ENCODE measurements at places on chromosomes 2 and 18. TPM values are rescaled to one million over a fixed set of nuclear protein-coding genes. Genes with fewer than 3 reads are reported as not detected.

- no peak for DNase-seq
Observed at GRCh38 chr18:11561293-11561692, 48.1 kb upstream of the SLC35G4 start.

DNA sequence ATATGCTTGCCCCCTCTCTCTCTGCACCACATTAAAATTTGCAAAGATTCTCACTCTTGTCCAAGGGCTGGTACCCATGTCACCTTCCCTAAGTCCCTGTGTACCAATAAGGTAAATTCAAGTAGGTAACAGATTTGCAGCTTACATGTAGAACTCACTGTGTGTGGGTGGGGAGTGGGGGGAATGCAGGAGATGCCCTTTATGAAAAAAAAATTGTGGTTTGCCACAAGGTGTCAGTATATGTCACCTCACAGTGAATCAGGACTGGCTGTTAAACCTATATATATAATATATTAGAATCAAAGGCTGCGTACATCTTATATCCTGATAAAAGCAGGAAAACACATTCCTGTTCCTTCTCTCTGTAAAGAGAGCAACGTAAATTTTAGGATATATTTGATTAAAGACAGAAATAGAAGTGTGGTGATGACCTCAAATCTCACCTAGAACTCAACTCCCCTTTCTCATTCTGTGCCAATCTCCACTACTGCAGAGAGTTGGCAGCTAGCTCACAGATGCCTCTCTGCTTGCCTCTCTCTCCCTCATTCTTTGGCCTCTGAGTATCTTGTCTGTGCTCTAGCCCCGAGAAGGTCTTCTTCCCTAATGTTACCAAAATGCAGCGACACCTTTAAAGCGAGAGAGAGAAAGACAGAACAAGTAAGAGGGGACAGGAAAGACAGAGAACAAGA lies 536 bp downstream of the XDH start:
- DNase-seq: no peak

DNA sequence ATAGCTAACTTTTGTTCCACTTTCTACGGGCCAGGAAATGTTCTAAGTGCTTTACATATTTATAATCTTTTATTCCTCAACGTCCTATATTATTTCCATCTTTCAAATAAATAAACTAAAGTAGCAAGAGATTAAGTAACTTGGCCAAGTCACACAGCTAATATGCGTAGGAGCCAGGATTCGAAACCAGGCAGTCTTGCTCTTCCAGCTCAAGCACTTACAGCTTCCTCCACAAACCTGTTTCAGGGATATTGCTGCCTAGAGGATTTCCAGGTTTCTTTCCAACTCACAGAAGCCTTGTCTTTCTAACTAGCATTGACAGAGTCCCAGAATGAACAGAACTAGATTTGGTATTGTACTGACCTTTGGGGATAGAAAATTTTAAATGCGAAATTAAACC lies 102.5 kb downstream of the FIGN start:
- DNase-seq: no peak

- no peak for DNase-seq
Observed at GRCh38 chr2:2326068-2327040, 4.7 kb downstream of the MYT1L start.

DNA sequence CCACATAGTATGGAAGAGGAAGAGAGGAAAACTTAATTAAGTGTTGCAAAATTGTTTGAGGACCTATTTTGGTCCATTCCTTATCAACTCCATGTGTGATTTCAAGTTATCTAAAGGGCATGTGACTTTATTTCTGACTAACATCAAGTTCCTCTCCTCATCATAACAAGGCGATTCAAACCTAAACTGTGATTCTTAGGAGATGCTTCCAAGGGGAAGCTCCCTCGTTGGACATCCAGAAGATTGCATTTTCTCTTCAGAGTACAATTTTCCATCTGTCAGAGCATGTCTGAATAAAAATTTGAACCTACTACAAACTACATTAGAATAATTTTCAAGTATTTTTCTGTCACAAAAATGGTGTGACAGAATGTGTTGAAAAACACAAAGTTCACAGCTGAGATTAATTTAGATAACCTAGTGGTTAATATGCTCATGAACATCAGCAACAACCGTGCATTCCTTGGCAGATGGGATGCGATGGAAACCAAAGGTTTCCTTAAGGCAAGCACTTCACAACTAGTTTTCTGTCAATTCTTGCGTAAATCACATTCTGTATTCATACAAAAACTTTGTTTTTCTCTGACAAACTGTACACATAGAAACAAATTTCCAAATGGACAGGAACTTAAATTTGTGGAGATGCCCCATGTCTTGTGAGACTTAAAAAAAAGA lies 4.2 kb downstream of the SFT2D3 start:
- DNase-seq: no peak

- no peak for DNase-seq
Observed at GRCh38 chr18:32302806-32303205, 113.0 kb downstream of the MEP1B start.

GRCh38 chr18:13019301-13019700 lies 28.1 kb downstream of the CEP192 start:
- no peak for DNase-seq

DNA sequence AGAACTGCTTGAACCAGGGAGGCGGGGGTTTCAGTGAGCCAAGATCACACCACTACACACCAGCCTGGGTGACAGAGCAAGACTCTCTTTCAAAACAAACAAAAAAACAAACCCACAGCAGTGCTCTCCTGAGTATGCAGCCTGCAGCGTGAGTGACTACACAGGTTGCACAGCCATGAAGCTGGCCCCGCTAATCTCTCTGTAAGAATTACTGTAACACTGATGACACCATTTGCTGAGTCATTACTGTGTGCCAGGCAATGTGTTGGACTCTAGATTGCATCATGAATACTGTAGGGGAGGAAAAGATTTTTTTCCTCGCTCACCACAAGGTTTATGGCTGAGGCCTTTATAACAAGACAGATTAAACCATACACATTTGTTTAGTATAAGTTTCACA lies 118.6 kb upstream of the ATP8B1 start:
- DNase-seq: no peak

- DNase-seq: no peak
Observed at GRCh38 chr2:195632856-195633572, 24.0 kb upstream of the SLC39A10 start.

DNA sequence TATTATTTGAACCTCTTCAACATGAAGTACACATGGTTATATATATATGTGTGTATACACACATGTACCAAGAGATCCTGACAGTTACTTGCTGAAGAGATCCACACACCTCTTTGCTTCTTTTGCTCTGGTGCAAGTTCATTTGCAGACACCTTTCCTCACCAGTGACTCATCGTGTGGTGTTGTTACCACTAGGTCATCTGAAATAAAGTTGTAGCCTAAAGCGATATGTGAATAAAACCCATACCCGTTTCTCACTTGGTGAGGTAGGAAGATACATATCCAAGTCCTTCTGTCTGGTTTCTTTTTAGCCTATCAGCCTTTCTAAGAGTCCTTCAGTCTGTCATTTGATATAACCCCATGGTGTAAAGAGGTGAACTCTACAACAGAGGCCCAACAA lies 379.4 kb upstream of the RAB12 start:
- DNase-seq: no peak

DNA sequence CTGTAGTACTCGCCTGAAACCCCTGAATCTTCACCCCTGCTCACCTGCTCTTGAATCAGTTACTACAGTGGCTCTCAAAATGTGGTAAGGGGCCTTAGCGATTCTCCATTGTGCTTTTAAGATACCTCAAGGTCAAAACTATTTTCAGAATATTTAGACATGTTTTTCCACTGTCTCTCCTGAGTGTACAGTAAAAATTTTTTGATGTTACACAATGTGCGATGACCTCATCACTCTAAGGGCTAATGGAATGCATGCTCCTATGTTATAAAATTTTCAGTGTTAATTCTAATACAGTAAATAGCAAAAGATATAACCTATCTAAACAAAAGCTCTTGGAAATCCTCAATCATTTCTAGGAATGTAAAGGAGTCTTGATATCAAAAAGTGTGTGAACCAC lies 336.9 kb upstream of the PKDCC start:
- DNase-seq: no peak

DNA sequence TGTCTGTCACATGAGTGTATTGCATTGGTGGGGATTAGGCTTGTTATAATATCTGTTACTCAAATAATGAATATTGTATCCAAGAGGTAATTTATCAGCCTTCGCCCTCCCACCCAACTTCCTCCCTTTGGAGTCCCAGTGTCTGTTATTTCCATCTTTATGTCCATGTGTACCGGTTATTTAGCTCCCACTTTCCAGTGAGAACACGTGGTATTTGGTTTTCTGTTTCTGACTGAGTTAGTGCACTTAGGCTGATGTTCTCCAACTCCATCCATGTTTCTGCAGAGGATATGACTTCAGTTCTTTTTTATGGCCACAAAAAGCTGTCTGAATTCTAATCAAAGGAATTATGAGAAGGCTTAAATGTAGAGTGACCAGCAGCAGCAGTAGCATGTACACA lies 104.0 kb upstream of the ARHGAP28 start:
- no peak for DNase-seq

GRCh38 chr18:45286431-45286830 lies 328.8 kb upstream of the SLC14A2 start:
- no peak for DNase-seq

DNA sequence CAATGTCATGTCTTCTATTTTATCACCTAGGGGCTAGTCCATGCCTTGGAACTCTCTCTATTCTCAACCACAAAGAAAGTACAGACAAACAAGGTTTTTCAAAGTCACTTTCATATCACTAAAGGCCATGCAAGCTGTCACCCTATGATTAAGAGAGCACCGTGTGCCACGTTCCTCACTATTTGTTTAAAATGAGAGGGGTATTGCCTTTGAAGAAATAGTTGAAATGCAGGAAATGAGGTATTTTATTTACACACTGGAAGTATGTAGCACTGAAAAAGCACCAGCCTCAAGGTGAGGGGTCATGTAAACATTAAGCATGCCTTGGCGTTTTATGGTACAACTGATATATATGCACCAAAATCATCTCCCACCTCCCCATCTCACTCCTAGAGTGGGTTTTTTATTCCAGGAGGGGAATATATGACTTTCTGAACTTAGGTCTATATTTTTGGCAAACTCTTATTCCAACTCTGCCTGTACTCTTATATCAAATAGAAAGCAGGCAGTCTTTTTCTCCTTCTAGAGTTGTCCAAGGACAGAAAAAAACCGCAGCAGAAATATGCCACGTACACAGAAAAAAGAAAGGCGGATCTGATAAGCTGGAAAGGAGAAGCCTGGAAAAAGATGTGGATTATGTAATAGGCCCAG lies 53.5 kb downstream of the VSNL1 start:
- no peak for DNase-seq

- no peak for DNase-seq
Observed at GRCh38 chr2:150542692-150543091, 55.2 kb upstream of the RND3 start.

GRCh38 chr2:64533882-64534281 lies 9.8 kb downstream of the AFTPH start:
- no peak for DNase-seq

DNA sequence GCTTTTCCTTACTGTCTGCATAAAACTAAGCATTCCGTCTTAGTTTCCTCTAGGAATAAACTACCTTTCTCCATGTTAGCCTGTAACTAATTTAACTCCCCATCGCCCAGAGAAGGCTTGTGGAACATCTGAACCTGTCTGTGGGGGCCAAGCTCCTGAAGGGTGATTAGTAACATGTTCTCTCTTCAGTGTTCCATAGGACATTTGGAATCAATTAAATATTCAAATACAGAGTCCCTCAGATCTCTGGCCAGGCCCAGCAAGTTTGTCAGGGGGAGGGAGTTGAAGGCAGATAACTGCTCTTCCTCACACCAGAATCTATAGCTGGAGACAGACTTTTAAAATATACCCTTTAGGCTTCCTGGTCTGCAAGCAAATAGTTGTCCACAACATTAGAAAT lies 8.8 kb downstream of the RDH14 start:
- DNase-seq: no peak

DNA sequence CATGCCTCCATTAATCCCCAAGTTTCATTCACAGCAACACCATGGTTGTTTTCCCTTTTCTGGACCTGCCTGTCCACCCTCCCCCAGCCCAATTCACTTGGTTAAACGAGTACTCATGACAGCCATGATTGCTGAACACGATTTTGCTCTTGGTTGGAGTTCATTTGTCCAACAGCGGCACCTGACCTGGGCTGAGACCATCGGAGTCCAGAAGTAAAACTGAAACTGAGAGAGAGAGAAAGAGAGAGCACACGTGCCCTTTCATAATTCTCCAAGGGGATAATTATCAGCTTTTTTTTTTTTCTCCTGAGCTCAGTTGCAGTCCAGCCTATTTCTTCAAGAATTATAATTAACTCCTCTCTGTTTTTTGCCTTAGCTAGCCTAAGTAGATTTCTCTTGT lies 13.7 kb upstream of the KIF5C start:
- DNase-seq: no peak

- no peak for DNase-seq
Observed at GRCh38 chr2:218583983-218584850, 15.6 kb downstream of the CNOT9 start.

DNA sequence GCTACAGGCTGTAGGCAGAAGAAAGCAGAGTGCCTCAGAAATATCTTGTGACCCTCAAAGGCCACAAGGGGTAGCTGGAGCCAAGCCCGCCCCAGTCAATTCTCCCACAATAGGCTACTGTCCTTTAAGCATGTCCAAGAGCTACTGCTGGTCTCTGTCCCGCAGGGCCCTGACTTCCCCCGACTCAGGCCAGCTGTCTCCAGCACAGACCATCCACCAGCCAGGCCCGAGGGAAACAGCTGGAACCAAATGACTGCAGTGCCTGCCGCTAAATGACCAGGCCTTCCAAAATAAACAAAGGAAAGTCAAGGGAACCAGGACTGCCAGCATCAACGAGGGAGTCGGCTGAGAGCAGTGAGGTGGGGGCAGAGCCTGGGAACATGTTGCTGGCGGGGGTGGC lies 36.7 kb downstream of the MCFD2 start:
- peak; percentile 78 for DNase-seq

DNA sequence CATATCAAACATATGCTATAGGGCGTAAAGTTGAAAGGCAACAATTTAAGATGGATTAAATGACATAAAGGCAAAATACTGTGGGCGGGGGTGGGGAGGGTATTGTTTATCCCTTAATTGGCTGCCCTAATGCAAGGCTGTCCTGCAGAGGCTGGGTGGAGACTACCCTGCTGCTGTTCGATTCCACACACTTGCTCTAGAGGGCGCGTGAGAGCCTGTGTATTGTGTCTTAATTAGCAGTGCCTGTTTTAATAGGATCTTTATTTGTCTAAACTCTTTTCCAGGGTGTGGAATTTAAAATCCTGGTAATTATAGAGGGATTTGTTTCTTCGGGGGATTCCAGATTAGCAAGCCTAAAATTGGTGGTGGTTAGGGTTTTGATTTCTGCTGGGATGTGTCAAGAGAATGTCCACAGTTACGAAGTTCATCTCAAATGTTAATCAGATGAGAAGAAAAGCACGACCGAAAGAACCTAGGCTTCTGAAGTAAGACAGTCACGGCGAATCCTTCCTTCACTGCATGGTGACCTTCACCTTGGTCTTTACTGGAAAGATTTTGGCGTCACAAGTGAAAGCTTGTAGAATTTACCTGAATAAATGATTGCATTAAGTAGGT lies 103.5 kb upstream of the MAP3K20 start:
- DNase-seq: no peak

SLC9A2 gene
- total RNA-seq: 0.25 TPM

BMP10 gene
- total RNA-seq: 0.19 TPM

COLEC12 gene
- total RNA-seq: 7.3 TPM

IL1R2 gene
- 0.96 TPM for total RNA-seq

NOSTRIN gene
- 14.7 TPM for total RNA-seq

INPP4A gene
- total RNA-seq: 20.8 TPM

EGR4 gene
- not detected for total RNA-seq
